Umbilical cord (tissue), 2 donors: ENCODE measurements at places on chromosomes 5 and 9. TPM values are rescaled to one million over a fixed set of nuclear protein-coding genes. Genes with fewer than 3 reads are reported as not detected.

The CCDC127 gene
- total RNA-seq: 7.7 TPM

The NUP214 gene
- 27.7 TPM for total RNA-seq

The EMB gene
- 7.7 TPM for total RNA-seq

The C5orf47 gene
- 16.6 TPM for total RNA-seq

The THBS4 gene
- total RNA-seq: not detected

- no peak for DNase-seq
Observed at GRCh38 chr5:171969288-171969880, 37.1 kb downstream of the FBXW11 start.

GRCh38 chr9:95048225-95049087, 269.1 kb downstream of the FANCC start:
- peak; percentile 80 for DNase-seq

- DNase-seq: no peak
Observed at GRCh38 chr9:6924988-6925563, 167.3 kb downstream of the KDM4C start.

DNA sequence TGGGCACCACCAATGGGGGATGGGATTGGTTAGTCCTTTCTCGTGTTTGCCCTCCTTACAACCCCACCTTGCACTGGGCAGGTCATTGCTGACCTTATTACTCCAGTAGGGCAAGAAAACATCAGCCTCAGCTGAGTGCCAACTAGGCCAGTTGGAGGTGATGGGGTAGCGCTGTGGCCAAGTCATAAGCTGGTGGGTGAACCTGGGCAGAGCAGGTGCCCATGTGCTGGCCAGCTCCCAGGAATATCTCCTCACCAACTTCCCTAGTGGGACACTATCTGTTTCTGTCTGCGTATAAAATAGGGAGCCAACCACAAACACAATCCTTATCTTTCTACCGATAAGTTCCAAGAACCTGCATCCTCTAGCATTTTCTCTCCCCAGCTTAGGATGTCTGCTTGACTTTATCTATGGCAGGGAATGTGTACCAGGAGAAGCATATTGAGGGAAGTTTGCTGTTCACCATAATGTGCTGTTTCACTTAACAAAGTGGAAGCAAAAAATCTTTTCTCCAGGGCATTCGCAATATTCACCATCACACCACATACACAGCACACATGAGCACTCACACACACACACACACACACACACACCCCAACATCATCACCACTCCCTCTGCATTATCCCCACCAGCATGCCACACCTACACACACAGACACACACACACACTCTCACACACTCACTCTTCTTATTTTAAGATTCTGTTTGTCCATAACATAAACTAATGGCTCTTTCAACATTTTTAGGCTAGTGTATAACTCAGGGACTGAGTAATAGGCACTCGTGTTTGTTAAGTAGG, 390.0 kb downstream of the ENC1 start:
- no peak for DNase-seq

DNA sequence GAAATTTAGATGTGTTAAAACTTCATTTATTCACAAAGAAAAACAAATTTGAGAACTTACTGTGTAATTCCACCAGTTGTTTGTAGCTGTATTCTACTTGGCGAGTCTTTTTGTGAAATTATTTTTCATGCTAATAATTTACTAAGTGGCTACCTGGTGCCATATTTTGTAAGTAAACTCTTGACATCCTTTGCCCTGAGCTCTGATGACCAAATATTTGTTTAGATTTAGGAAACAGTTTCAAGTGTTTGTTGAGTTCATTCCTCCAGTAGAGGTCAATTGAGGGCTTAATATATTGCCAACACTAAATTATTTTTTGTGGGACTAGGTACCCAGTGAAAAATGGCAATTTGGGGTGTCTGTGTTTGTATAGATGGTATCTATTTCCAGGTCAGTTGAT, 3.7 kb downstream of the CNTLN start:
- no peak for DNase-seq

DNA sequence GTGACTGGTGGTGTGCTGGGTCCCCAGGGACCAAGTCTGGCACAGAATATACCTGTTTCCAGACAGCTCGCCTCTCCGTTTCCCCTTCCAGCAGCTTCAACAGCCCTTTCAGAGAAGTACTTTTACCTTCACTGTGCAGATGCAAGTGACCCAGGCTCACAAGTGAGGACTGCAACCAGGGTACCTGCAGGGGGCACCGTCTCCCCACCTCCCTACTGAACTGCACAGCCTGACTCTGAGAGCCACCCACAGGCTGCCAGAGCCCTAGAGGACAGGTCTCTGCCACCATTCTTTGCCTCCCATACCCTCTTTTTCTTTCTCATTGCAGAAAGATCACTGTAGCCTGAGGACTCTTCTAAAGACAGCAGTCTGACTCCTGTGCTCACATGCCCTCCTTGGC, 15.4 kb downstream of the IL9 start:
- DNase-seq: no peak

GRCh38 chr9:116817762-116818161, 130.7 kb downstream of the TRIM32 start:
- DNase-seq: no peak

DNA sequence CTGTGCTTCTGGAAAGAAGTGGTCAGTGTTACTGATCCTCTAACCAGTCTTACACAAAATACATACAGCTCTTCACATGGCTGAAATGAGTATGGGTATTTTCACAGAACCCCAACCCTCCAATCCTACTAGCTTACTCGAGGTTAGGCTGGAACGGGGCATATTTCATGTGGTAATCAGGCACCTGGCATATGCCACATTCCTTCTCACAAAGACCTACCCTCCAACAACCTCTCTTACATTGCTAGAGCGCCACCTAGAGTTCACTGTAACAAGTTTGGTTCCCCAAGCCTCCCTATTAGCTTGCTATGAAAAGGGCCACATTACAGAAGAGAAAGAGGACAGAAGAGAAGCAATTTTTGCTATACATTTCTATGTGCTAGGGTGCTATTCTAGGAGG, 597.3 kb downstream of the PRELID2 start:
- DNase-seq: peak; percentile 25

DNA sequence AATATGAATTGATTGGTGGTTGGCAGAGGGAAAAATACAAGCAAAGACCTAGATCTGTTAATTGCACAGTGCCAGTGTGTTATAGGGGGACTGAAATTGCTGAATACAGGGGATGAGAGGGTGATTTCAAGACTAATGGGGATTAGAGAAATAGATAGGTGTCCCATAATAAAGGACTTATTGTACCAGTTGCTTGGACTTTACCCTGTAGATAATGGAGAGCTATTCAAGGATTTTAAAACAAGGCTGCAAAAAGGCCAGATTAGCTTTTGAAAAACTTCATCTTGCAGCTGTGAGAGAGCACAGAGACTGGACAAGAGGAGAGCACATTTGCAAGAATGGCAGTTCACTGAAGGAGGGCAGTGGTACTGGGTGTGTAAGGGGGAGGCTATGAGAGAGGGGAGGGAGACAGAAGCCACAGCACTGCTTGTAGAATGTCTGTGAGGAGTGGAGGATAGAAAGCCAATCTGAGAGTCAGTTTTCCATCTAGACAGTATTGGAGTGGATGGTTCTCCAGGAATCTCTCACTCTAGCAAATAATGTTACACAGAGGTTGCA, 28.8 kb upstream of the SCAMP1 start:
- DNase-seq: no peak

DNA sequence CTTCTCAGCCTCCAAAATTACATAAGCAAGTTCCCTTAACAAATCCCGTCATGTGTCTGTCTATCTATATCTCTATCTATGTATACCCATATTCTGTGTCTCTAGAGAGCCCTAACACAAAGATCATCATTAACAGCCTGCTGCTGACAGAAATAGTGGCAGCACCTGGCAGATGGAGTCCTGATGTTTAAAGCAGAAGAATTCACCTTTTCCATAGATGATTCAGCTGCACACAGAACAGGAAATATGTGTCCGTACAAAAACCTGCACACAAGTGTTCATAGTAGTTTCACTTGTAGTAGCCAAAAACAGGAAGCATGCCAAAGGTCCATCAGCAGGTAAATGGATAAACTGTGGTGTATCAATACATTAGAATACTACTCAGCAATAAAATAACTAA, 45.0 kb upstream of the ACO1 start:
- no peak for DNase-seq

GRCh38 chr9:129365196-129365595, 187.1 kb upstream of the IER5L start:
- no peak for DNase-seq
